Omental fat pad (tissue), 4 donors: ENCODE measurements at places on chromosomes 5 and 9.

DNA sequence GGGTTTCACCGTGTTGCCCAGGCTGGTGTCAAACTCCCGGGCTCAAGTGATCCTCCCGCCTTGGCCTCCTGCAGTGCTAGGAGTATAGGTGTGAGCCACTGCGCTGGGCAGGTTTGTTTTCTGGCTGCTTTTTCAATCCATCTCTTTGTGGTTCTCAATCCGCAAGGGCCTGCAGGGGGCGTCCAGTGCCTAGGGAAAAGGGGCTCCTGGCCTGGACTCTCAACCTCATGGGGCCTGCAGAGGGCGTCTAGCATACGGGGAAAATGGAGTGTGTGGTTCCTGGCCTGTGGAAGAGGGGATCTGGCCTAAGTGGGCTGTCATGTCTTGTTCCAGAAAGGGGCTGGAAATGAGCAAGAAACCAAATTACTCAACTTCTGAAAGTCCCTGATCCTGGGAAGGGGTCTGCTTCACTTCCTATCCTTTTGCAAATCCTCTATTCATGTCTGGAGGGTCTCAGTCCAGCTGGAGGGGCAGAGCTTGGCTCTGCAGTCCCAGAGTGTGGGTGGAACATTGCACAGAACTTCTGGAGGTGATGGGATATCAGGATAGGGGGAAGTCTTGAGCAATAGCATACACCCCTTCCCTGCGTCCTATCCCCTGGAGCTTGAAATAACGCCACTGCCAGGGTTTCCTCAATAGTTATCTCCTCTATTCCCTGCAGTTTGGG is 12.7 kb upstream of the CCL27 start:
- DNase-seq, result no peak

GRCh38 chr9:101485924-101486692 is 47.5 kb upstream of the RNF20 start:
- DNase-seq, result no peak

DNA sequence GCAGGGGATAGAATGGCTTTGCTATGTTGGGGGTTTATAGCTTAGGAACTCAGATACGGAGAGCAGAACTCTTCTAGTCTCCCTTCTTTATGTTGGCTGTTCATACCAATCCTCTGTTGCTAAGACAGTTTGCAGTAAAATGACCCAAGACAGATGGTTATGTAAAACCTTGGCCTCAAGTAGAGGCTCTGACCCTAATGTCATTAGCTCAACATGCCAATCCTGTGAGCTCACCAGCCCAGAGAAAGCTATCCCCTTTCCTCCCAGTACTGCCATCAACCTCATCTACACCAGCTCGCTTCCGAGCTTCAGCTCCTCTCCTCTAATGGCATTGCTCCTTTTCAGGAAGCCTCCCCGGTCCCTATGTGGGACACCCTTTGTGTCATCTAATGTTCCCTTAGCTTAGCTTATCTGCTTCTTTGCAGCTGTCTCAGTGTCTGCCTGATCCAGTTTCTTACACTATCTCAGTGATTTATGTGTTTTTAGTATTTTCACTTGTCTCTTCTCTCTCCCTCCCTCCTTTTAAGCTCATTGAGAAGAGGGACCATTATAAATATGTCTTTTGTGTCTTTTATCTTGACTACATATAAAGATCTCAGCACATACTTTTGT is 281.3 kb upstream of the CLINT1 start:
- no peak for DNase-seq

GRCh38 chr5:148864113-148864841 is 37.9 kb downstream of the ADRB2 start:
- DNase-seq, result no peak

GRCh38 chr9:107173422-107174180 is 109.5 kb upstream of the RAD23B start:
- no peak for DNase-seq

DNA sequence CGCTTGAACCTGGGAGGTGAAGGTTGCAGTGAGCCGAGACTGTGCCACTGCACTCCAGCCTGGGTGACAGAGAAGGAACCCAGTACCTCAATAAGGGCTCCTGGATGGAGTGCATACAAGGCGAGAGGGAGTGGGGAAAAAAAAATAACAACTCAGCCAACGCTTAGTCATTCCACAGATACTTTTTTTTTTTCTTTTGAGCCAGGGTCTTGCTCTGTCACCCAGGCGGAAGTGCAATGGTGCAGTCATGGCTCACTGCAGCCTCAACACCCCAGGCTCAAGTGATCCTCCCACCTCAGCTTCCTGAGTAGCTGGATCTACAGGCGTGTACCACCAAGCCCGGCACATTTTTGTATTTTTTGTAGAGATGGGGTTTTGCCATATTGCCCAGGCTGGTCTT is 59.5 kb upstream of the GGTA1 start:
- no peak for DNase-seq

GRCh38 chr5:137234973-137235943 is 263.9 kb downstream of the SPOCK1 start:
- DNase-seq, result no peak

- no peak for DNase-seq
Measured at GRCh38 chr5:144088206-144089064, 82.0 kb downstream of the YIPF5 start.

DNA sequence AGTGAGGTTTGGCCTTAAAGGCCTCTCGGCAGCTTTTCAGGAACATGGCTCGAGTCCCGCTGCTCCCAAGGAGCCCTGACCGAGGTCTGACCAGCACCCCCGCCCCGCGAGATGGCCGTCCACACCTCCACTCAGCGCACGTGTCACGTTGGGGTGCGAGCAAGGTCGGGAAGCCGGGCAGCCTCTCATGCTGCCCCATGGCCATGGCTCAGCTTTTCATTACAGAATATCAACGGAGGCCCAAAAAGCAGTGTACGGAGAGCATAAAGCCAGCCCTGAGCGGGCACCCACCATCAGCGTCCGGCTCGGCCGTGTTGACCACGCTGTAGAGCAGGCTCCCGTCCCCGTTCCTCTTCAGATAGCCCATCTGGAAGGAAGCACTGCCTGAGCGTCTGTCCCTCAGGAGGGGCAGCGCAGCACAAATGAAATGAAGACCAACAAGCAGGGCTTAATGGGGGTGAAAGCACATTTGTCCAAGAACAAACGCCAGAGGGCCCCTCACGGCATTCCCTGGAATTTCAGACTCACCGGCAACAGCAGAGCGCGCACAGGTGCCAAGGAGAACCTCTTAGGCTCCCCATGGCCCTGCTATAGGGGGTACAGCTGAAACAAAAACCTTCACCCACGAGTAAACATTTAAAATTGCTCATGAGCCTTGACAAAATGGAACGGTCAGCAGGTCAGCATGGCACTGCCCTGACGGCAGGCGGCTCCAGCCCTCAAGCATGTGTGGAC is 11.6 kb downstream of the BRD9 start:
- no peak for DNase-seq

GRCh38 chr9:119003882-119004617 is 365.2 kb downstream of the BRINP1 start:
- no peak for DNase-seq

GRCh38 chr5:139593716-139594319 is 32.7 kb downstream of the UBE2D2 start:
- DNase-seq, result no peak

GRCh38 chr9:80158554-80159170 is 586.9 kb downstream of the TLE4 start:
- DNase-seq, result no peak

- no peak for DNase-seq
Measured at GRCh38 chr9:114433720-114434255, 46.0 kb upstream of the AKNA start.

DNA sequence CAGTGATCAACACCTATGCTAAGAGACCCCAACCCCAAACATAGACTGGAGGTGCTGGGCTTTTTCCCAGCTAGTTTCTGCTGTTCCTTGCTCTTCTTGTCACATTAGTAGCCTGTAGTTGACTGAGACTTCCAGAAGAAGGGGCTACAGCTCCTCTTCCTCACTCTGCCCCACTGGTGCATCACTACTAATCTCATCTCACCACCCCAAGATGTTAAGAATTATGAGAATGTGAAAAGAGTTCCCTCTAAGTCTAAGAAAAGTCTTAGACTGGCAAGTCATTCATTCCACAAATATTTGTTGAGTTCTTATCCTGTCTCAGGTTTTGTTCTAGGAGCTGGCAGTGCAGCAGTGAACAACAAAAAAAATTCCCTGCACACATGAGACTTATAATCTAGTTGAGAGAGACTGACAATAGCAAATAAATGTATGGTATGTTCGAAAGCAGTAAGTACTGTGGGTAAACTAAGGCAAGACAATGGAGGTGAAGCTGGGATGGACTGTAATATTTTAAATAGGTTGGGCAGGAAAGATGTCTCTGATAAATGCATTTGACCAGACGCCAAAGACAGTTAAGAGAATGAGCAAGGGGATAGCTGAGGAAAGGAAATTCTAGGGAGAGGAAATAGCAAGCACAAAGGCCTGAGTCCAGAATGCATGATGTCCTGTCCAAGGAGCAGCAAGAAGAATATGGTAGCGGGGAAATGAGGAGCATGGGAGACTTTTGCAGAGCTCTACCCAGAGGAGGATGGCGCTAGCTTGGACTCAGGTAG is 92.3 kb downstream of the PTCD2 start:
- no peak for DNase-seq

DNA sequence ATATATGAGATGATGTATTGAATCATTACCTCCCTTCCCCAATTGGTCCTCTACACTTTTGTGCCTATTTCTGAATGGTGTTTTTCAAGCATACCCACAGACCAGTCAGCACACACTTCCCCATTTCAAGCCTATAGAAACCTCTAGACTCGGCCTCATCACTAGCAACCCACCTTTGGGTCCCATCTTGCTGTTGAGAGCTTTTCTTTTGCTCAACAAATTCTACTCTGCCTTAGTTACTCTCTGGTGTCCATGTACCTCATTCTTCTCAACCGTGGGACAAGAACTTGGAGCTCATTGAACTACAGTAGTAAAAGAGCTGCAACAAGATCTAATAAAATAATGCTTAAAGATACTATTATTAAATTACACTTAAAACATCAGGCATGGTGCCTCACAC is 49.0 kb upstream of the KDM4C start:
- no peak for DNase-seq

DNA sequence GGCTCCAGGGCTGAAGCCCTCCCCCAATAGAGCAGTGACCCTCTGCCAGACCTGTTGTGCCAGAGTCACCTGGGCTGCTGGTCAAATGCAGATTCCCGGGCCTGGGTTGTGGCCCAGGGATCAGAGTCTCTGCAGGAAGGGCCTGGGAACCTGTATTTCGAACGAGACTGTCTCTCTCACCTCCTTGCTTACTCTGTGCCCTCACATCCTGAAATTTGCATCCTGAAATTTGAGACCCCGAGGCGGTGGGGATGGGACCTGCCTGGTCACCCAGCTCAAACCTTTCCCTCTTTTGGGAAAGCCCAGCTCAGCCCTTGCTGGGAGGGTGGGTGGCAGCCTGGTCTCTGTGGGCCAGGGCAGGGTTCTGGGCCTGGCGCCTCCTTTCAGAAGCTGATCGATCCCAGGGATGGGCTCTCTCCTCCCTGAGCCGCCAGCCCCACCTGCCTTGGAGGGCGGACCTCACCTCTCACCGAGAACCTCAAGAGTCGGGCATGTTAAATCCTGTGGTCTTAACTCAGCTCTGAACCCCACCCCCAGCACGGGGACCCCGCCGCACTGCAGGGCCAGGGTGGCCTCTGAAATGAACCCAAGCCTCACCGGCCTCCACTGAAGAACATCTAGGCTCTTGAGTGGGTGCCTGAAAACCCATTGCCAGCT is 44.0 kb upstream of the IER5L start:
- no peak for DNase-seq

- DNase-seq, result no peak
Measured at GRCh38 chr9:68500457-68501381, 40.0 kb downstream of the TMEM252 start.

GRCh38 chr9:131856105-131856504 is 116.2 kb upstream of the RAPGEF1 start:
- DNase-seq, result no peak

DNA sequence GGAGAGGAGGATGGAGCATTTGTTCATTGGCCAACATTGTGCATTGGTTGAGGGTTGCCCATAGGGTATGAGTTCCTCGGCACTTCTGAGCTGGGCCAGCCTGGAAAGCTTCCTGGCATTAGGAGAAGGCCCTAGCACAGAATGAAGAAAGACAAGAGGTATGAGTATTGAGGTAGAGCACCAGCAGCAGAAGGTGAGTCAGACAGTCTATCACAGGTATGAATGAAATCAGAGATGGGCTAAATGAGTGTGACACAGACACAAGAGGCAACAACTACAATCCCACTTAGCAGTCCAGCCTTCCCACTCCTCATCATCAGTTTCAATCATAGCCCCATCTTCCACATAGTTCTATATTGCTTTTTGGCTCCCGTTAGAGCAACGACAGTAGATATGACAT is 25.4 kb upstream of the TGFBR1 start:
- DNase-seq, result no peak

DNA sequence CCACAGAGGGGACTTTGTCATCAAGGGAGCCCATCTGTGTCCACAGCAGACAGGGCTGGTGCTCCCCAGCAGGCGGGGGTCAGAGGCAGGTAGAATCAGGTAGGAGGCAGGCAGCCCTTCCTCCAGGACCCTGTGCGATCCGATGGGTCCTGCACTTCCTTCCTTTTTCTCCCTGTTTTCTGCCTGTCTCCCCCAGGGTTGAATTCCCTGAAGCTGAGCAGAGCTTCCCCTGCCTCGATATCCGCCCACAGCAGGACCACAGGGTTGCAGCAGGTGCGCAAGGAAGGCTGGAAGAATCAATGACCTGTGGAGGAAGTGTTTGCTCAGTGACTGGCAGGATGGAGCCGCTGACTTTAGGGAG is 69.2 kb downstream of the MRPL36 start:
- no peak for DNase-seq

- DNase-seq, result no peak
Measured at GRCh38 chr5:78544561-78545201, 103.9 kb downstream of the LHFPL2 start.

GRCh38 chr5:35220967-35221366 is 9.3 kb downstream of the PRLR start:
- no peak for DNase-seq

- DNase-seq, result no peak
Measured at GRCh38 chr5:168165221-168165914, 126.1 kb upstream of the WWC1 start.

DNA sequence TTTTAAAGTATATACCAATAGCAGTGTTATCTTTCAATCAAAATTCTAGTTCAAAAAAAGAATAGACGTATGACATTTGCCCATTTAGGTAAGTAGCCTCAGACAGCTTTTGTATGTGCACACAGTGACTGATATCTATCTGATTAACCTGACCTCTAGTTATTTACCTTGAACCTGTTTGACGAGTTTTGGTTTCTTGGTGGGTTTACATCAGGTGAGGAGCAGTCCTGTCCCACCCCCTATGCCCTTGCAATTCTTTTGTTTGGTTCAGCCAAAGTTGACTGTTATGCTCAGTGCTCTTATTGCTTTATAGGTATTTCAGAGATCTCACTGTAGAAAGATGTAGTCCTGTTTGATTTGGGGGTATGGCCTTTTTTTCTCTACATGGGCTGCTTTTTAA is 147.2 kb downstream of the ISOC1 start:
- DNase-seq, result no peak
